SW480 (cell line): ENCODE measurements at places on chromosomes 13 and 19.
A peak's percentile ranks its signal among the peaks of the same experiment; 100 is the strongest.

GRCh38 chr13:78659450-78659730 lies 435 bp upstream of the OBI1 start:
- DNase-seq = peak; percentile 2

DNA sequence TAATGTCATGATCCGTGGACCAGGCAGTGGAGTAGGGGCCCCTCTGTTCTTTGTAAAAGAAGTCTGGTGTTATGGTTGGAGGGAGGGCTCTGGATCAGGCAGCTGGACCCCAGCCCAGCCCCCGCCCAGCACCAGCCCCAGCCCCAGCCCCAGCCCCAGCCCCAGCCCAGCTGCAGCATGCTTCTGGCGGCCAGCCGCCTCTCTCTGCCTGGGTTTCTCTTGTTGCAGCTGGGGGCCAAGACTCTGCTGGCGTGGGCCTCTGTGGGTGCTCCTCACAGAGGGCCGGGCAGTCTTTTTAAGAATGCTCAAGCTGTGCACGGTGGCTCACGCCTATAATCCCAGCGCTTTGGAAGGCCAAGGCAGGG lies 17.9 kb downstream of the DOT1L start:
- no peak for DNase-seq

- DNase-seq = no peak
Measured at GRCh38 chr13:73075546-73075945, 16.7 kb downstream of the KLF5 start.

- DNase-seq = no peak
Measured at GRCh38 chr13:91785431-91786119, 387.2 kb downstream of the GPC5 start.

- DNase-seq = peak; percentile 79
Measured at GRCh38 chr13:100131863-100132574, 43.1 kb downstream of the PCCA start.

DNA sequence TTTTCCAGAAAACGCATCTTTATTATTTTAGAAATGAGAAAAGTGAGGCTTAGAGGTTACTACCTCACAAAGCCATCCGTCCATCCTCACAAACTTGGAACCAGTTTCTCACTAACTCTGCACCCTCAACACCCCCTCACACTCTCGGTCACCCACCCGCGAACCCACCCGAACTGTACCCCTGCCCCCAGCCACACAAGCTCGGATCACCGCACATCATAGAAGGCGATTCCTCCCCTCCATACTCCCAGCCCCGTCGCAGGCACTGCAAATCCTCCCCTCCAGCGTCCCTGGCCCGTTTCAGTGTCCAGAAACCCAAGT lies 238 bp downstream of the ZNF260 start:
- no peak for DNase-seq

GRCh38 chr19:810883-811489 lies 10.8 kb downstream of the PLPPR3 start:
- no peak for DNase-seq

DNA sequence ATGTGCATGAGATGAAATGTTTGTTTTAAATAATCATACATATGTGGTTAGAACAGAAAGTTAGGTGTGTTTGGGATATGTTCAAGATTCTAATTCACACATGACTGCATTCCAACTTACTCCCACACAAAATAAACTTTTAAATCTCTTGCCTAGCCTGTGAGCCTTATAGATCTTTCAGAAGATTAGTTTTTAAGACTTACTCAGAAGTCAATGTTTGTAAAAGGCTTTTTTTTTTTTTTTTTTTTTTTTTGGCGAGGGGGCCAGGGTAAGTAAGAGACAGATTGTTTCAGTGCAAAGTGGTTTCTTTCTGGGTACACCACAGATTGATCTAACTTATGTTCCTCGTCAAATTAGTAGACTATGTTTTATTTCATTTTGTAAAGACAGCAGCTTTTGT lies 39.1 kb downstream of the GPR180 start:
- DNase-seq = no peak

GRCh38 chr19:45484273-45484945 lies 12.4 kb downstream of the RTN2 start:
- DNase-seq = peak; percentile 77

DNA sequence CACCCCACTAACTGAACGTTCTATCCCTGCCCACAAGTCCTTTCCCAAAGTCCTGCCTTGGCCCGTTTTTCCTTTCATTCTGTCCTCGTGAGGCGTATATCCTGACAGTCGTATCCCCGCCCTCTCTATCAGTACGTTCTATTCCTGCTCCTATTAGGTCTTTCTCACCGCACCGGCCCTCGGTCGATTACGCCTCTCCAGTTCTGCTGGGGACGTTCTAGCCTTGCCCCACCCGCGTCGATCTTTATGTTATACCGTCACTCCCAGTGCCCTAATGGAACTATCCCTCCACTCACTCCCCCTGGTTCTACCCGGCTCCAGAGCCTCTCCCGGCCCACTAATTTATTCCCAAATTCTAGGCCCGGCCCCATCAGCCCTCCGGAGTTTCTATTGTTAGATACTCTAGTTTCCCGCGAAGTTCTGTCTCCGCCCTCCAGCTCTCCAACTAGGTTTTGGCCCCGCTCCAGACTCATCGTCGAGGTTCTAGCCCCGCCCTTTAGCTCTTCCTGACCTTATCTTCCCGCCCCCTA lies 2.0 kb downstream of the PLAUR start:
- no peak for DNase-seq

GRCh38 chr13:39498471-39499114 lies 104.4 kb downstream of the LHFPL6 start:
- no peak for DNase-seq

- DNase-seq = no peak
Measured at GRCh38 chr13:112784811-112785482, 95.1 kb downstream of the ATP11A start.

DNA sequence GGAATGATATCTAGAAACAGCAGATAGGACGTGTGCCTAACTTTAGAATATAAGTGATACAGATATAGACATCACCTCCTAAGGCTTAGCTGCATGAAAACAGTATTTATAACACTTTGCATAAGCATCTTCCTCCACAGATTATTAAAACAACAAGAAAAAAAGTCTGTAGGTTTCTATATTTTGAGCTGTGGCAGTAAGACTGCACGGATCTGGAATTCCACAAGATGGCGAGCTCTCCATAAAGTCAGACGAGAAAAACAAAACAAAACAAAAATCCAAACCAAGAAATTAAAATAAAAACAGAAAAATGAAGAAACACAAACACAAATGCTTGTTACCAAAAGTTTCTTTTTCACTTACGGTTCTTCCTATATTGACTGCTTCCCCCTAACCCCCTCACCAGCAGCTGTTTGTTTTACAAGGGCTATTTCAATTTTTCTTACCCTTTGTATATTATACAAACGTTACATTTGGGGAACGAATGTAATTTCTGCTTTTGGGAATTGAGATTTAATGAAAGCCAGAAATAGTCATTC lies 285.8 kb downstream of the MYO16 start:
- DNase-seq = peak; percentile 61

DNA sequence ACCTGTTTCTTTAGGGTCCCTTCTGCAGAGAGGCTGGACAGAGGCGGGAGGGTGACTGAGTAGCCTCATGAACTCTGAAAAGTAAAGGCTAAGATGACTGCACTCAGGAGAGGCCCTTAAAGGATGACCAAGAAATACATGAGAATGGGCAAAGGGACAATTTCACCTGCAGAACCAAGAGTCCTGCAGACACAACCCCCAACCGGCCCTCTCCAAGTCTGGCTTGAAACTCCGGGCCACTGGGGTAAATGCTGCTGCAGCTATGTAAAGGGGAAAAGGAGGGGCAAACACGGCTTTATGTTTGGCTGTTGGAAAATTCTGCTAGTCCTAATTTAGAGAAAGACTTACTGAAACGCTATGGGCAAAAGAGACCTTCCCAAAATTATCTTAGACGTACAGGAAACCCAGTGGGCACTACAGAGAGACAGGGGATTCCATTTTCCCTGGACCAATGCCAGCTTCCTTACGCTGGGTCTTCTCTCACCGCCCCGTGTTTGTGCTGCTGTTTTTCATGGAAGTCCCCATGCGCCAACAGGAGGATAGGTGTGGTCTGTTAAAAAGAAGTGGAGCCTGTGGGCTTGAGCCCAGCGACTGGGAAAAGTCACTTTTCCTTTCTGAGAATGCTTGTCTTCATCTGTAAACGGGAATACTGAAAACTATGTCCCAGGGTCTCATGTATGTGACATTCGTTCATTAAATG lies 10.6 kb downstream of the COL4A2 start:
- DNase-seq = no peak

- no peak for DNase-seq
Measured at GRCh38 chr19:31772915-31773314, 423.7 kb upstream of the TSHZ3 start.

DNA sequence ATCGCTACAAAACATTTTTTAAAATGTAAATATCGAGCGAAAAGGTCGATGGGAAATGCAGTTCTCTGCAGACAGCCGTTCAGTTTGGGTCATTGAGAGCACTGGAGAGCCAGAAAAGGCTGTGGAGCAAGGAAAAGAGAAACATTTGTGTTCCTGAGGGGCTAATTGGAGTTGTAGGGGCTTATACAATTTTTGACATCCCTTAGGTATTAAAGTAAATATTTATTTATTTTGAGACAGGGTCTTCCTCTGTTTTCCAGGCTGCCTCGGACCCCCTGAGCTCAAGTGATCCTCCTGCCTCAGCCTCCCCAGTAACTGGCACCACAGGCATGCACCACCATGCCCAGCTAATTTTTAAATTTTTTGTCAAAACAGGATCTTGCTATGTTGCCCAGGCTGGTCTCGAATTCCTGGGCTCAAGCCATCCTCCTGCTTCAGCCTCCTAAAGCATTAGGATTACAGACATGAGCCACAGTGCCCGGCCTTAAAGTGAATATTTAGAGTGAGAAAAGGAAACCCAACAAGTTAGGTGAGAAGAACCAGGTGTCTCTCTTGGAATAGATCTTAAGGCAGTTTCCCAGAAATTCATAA lies 825 bp upstream of the YIF1B start:
- DNase-seq = no peak

- DNase-seq = no peak
Measured at GRCh38 chr13:67308004-67308772, 78.1 kb upstream of the PCDH9 start.

GRCh38 chr13:60873116-60873515 lies 476.1 kb downstream of the TDRD3 start:
- no peak for DNase-seq

GRCh38 chr19:40139533-40140287 lies 49.0 kb upstream of the ZNF780A start:
- DNase-seq = peak; percentile 73

DNA sequence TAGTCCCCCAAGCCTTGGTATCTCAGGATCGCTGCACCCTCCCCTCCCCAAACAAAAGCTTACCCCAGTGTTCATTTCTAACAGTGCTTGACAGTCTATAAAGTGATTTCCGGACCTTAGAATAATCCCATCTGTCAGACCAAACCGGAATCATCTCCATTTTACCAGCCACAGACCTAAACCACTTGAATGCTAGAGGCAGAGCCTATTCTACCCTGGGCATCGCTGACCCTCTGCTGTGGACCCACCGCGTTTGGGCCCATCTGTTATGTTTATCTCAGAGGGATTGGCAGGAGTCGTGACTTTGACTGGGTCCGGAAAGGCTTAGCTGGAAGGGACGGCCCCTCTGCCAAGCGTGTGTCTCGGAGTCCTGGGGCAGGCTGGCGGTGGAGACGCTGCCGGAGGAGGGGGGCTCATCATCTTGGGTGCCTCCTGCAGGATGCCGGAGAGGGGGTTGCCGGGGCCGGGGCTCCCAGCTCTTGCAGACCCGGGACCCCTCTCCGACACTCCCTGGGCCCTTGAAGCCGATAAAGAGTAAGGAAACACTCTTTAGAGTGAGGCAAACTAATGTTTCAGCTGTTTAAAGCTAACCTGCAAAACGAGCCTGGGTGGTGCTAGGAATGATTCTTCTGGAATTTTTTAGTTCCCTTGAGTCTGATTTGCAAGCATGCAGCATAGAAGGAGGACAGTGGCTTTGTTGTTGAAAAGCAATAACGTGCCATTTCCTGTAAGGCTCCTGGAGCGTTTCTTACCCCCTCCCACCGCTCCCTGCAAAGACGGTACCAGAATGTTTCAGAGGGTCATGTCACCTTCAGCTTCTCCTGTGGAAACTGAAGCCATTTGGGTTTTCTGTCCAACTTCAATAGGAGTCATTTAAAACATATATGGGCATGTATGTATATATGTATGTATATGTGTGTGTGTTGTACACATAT lies 1.3 kb downstream of the SLC25A42 start:
- peak; percentile 9 for DNase-seq

GRCh38 chr19:48292798-48293197 lies 22.9 kb downstream of the ZNF114 start:
- DNase-seq = no peak

DNA sequence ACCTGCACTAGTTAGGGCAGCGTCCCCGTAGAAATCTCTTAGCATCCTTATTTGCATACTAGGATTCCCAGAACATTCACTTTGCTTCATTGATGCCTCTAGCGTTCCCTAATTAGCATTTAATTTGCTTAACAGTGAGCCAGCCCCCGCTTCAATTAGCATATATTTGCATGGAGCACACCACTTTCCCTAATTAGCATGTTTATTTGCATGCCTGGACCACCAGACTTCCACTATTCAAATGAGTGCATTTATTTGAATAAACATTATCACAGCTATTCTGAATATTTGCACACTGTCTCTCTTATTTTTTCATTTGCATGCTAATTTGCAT lies 69.6 kb downstream of the RYR1 start:
- DNase-seq = no peak

DNA sequence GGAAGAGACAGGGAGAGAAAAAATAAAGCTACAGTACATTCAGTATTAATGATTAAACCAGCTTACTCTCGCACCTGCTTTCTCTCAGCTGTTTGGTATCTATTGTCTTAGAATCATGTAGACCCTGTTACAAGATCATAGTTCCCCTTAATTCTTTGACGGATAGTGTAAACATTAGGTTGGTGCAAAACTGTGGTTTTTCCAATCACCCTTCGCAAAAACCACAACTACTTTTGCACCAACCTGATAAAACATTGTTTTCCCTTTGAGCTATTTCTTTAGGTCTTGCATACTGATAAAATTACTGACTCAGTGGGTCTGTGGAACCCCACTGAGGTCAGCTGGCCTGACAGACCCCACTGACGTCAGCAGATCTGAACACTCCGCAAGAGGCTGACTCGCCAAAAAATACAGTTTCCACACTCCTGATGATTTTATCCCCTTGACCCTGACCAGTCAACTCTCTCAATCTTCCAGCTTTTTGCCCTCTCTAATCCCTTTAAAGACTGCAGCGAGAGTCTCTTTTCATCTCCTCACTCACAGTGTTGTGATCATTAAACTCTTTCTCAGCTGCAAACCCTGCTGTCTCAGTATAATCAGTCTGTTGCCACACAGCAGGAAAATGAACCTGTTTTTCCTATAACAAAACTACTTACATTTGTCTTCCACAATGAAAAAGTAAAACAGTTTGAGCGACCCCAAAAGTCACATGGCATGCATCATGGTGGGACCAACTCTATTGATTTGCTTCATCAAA lies 123.9 kb downstream of the SLITRK6 start:
- no peak for DNase-seq

DNA sequence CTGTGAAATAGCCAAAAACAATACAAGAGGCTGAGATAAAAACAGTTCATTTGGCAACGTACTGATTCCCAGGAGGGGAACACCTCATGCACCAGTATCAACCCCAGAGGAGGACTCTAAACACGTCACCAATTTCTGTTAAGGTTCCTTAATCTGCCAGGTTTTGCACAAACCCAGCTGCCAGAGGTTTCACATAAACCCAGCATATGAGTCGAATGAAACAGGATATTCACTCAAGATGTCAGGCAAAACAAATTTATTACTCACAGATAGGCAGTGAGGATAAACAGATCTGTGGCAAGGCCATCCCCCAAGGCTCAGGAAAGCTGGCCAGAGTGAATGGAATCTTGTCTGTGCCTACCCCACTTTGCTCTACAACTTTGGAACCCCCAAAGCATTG lies 210.9 kb downstream of the GPC5 start:
- no peak for DNase-seq
